Esophagus squamous epithelium (tissue), 5 donors: ENCODE measurements at places on chromosomes 3 and 15.

DNA sequence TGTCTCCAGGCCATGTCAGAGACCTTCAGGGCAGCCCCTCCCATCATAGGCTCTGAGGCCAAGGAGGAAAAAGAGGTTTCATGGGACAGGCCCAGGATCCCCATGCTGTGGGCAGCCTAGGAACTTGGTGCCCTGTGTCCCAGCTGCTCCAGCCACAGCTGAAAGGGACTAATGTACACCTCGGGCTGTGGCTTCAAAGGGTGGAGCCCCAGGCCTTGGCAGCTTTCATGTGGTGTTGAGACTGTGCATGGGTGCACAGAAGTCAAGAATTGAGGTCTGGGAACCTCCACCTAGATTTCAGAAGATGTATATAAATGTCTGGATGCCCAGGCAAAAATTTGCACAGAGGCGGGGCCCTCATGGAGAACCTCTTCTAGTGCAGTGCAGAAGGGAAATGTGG, 6.6 kb upstream of the SSR3 start:
- no peak for DNase-seq

DNA sequence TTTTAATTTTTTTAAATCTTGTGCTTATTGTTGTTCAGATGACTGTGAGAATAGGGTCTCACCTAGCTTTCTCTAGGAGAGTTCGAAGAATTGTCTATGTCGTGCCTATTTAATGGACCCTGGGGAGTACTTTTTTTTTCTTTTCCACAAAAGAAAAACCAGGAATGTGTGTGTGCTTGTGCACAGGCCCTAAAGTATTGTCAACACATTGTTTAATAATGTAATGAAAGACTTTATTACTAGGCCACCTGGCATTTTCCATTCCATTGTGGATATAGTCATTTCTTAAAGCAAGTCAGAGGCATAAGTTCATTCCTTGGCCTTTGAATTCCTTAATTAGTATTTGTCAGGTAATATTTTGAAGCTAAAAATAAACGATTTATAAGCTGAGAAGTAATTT, 135.9 kb downstream of the KLHL25 start:
- no peak for DNase-seq

GRCh38 chr3:47008851-47009224, 29.4 kb downstream of the NBEAL2 start:
- DNase-seq, result no peak

- DNase-seq, result no peak
Observed at GRCh38 chr15:70361106-70361505, 263.4 kb upstream of the TLE3 start.

DNA sequence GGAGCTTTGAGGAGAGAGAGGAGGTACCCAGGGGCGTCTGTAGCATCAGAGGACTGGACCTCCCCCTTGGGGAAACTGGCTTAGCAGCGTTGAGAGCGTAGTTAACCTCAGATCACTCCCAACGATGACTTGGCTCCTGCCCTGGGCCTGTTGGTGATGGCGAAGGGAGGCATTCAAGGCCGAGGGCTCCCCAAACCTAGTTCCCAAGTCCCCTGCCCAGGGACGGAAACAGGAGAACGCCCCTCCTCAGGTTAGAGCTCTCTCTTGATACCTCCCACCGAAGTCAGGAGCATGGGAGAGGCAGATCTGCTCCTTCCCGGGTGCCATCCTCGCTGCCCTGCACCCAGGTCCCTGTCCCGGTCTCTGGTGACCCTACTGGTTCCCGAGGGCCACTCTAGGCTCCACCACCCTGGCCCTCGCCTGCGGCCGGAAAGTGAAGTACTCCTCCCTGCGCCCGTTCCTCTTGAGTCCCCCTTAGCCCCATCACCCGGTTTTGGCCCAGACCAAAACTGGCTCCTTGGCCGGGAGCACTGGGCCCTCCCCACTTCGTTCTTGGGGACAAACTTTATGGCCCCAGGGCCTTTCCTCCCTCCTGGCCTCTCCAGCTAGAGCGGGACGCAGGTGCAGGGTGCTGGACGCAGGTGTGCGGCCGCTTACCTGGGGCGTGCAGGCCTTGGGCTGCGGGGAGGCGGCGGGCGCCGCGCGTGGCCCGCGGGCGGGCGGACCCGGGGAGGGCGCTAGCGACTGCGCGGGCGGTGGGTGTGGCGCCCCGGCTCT, 2.6 kb upstream of the SKOR1 start:
- no peak for DNase-seq

DNA sequence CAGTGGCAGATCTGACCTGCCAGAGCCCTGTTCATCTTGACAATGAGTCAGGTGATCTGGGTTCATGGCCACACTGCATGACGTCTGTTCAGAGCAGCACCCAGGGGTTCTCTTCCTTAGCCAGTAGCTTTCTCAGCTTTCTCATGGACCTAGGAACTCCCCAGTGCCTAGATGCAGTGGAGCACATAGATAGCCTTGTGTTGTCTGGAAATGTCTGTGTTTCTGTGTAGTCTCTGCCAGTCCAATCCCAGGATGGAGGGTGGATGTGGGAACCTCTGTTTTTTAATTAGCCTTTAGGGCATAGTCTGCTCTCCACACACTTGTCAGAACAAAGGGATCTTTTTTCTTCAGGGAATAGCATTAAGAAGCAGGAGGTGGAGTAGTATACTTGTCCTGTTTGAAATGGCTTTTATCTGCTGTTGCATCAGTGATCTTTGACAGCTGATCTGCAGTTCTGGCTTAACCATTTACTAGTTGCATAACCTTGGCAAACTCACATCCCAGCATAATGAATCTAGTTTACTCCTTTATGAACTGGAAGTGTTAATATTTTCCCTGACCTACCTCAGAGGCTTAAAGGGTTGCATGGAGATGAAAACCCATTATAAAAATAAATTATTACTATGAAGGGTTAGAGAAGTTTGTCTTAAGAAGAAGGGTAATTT, 16.1 kb upstream of the CACNA1D start:
- DNase-seq, result no peak

DNA sequence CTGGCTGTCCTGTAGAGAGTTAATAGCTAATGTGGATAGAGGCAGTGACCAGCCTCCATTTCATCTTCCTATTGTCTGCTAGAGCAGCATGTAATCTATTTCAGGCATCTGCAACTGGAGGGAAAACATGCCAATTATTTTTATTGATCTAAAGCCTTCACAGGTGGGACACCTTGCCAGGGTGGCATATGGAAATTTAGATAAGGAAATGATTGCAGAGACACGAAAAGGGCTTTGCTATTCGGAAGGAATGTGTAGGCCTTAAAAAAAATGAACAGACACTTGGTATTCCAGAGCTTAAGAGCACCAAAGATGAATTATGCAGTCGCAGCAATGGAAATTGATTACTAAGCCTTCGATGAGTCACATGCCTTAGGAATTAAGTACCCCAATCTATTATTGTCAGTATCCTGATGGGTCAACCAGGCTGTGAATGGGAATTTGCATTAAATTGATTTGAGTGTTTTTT, 454.7 kb downstream of the SQOR start:
- no peak for DNase-seq
